ENCODE measurements at places on chromosomes 3 and 15.

DNA sequence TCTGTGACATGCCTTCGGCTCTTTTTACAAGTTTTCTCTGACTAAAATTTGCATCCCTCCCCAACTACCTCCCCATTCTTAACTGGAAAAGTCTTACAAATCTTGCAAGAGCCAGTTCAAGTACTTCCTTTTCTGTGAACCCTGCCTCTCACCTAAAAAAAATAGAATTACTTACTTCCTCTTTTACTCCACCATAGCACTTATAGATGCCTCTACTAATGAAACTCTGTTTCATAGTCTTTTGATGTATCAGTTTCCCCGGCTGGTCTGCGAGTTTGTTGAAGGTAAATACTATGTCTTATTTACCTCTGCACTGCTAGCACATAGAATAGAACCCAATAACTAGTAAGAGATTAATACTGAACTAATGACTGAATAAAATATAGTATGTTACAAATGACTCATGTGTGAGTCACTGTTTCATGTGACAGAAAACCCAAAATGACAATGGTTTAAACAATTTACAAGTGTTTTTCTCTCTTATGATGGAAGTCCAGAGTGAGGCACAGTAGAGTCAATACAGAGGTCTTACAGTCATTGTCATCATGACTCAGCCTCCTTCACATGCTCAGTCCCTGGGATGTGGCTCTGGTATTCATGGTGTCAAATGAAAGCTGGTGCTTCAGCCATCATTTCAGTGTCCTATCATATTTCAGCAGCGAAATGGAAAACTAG is 393.5 kb downstream of the RSL24D1 start:
- no peak for DNase-seq

GRCh38 chr15:30650012-30650929 is 24.3 kb downstream of the ARHGAP11B start:
- DNase-seq: no peak

- DNase-seq: no peak
Measured at GRCh38 chr3:155785662-155786295, 20.3 kb downstream of the C3orf33 start.

DNA sequence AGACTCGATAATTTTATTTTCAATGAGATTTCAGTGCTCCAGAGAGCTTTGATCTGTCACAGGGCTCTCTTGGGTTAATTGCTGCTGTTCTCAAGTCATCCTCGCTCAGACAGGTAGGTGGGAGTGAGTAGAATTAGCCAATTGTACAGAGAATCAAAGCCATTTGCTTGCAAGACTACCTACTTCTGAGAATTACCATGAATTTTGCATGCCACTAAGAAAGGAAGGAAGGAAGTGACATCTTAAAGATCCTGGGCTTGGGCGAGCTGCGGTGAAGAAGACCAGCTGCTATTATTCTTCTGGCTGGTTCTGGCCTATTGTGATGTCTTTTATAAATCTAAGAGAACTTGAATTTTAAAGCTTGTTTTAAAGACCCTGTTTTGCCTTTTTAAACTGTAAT is 154.1 kb upstream of the LPP start:
- no peak for DNase-seq

GRCh38 chr15:99951511-99951910 is 218.3 kb upstream of the LYSMD4 start:
- DNase-seq: no peak

- DNase-seq: no peak
Measured at GRCh38 chr3:156761007-156761406, 65.1 kb upstream of the LEKR1 start.

DNA sequence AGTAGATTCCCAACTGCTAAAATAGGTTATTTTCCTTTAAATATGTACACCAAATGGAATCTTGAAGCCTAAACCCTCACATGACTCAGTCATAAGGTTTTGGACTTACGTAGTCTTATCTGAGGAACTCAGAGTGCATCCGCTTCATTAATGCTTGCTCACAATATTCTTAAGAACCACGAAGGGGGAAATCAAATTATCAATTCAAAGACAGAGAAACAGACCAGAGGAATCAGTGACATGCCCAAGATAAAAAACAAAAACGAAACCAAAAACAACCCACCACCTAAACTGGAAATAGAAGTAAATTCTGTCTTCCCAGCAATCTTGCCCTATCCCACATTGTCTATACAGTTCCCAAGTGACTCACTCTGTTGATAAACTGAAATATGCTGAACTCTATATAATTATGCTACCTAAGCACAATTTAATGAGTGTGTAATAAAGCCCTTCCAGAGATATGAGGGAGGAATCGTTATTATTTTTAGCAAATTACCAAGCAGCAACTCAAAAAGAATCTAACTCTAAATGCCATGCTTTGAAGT is 135.4 kb upstream of the CBLB start:
- no peak for DNase-seq

GRCh38 chr15:39887832-39888231 is 32.2 kb downstream of the GPR176 start:
- peak; percentile 52 for DNase-seq

GRCh38 chr15:98920091-98920880 is 87.3 kb downstream of the PGPEP1L start:
- DNase-seq: peak; percentile 56

GRCh38 chr15:71807125-71807629 is 3.2 kb upstream of the NR2E3 start:
- peak; percentile 43 for DNase-seq

- DNase-seq: no peak
Measured at GRCh38 chr3:180116203-180116602, 79.5 kb upstream of the PEX5L start.

DNA sequence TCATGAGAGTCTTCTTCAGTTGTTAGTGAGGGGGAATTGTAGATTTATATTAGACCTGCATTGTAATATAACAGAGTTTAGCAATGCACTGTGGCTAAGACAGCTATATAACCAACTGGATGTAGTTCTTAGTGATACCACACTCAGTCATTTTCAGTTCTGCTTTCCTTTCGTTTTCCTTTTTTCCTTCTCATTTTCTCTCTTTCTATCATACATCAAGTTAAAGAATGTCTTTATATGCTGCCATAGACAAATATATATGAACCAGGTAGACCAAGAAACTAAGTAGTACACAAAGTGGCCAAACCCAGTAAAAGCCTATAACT is 43.7 kb upstream of the CD47 start:
- DNase-seq: no peak

DNA sequence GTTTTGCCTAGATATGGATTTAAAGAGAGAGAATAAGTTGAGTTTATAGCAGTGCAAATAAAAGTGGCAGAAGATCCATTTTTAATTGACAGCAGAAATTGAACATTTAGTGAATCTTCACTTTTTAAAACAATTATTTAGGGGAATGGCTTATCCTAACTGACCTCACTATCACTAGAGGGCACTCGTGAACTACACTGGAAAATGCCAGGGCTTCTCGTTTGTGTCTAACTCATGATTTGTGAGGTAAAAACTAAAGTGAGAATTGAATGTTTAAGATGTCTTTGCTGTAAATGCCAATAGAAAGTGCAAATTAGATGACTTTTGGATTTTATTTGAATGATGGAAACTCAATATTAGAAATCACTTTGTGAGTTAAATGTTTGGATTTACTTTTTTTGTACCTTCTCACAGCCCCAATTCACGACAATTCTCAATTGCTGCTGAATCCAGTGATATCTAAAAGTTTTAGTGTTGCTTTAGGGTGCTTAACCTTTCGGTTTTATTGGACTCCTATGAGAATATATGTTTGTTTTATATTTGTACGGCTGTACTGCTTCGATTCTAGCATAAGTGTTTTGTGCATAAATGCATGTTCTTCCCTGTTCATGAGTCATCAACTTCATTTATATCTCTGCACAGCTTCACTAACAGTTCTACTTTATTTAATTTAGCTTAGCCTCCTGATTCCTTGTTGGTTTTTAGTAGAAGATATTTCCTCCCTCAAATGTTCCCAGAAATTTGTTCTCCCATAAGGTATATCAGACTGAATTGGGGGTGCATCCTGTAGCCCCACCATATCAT is 462.1 kb downstream of the MFSD1 start:
- DNase-seq: peak; percentile 19

GRCh38 chr3:174815750-174816149 is 43.4 kb upstream of the NAALADL2 start:
- DNase-seq: no peak

DNA sequence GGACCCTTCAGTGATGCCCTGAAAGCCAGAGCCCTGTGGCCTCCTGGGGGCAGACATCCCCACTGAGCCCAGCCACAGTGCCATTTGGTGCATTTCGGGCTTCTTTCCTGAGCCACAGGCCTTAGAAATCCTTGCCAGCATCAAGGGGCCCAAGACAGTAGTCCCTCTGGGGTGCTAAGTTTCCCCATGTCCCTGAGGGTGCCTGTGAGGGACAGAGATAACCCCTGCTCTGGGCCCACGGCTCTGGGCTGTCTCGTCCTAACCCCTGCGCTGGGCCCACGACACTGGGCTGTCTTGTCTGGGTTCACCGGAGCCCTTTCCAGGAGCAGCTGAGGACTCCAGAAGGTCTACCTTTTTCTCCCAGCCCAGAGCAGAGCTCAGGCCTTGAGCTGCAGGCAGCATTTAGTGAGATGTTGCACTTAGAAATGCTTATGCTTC is 45.1 kb upstream of the FGD5 start:
- no peak for DNase-seq

GRCh38 chr3:47441796-47442551 is 33.8 kb downstream of the SCAP start:
- no peak for DNase-seq

GRCh38 chr3:105480768-105481167 is 114.1 kb downstream of the ALCAM start:
- no peak for DNase-seq

DNA sequence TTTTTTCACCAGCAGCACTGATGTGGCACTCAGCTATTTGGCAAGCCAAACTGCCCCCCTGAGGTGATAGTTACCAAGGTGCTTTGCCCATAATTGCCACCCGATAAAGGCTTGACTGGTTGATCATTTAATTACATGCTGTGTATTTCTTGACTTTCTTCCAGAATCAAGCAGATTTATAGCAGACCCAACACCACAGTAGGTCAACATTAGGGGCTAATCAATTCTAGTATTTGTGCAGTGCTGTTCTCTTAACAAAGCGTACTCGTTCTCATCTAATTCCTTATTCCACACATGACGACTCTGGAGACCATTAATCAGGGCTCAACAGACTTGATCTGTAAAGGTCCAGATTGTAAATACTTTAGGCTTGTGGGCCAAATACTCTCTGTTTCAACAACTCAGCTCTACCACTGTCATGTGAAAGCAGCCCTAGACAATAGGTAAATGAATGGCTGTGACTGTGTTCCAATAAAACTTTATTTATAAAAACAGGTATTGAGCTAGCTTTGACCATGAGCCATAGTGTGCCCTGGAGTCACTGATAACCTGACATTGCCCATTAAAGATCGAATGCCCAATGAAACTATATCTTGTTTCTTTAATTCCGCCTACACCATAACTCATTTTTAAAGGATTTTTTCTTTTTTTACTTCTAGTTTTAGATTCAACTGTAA is 119.1 kb upstream of the TMC3 start:
- no peak for DNase-seq

GRCh38 chr3:126960604-126960995 is 22.3 kb upstream of the PLXNA1 start:
- DNase-seq: no peak

- DNase-seq: no peak
Measured at GRCh38 chr3:10702961-10703740, 112.9 kb upstream of the SLC6A11 start.

DNA sequence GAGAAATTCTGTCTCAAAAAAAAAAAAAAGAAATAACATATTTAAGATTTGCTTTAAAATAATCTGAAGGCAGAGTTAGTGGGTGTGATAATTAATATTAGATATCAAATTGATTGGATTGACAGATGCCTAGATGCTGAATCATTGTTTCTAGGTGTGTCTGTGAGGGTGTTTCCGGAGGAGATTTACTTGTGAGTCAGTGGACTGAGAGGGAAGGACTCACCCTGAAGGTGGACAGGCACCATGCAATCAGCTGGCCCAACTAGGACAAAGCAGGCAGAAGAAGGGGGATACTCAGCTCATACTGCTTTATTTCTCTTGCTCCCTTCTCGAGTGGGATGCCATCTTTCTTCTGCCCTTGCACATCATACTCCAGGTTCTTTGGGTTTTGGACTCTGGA is 16.7 kb upstream of the RPL24 start:
- DNase-seq: no peak

DNA sequence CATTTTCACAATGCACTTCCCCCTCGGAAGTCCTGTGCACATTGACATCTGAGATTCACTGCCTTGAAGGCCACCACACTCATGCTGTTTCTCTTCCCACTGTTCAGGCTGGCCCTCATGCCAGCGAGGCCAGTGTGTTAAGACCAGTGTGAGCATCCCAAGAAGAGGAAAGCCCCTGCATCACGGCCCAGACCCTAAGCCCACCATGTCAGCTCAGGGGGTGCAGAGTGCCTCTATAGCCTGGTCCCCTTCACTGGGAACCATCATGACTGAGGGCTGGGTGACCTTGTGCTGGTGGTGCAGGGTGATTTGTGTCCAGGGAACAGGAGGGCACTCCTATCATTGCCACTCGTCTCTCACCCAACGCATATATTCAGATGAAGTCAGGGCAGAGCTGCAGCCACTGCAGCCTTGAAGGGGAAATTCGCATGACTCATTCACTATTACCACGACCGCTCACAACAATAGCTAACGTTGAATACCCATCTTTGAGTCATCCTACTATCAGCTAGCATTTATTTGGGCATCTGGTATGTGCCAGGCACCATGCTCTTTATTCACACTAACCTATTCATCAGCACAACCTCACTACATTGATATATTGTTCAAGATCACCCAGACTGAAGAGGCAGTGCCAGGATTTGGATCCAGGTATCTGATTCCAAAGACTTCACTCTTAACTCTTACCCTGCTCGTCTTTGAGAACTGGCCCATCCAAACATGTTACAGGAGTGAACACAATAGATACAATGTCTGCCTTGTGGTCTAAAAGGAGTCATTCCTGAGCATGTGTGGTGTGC is 58.8 kb upstream of the SLC6A11 start:
- DNase-seq: no peak

GRCh38 chr15:71753346-71753745 is 57.0 kb upstream of the NR2E3 start:
- DNase-seq: no peak

DNA sequence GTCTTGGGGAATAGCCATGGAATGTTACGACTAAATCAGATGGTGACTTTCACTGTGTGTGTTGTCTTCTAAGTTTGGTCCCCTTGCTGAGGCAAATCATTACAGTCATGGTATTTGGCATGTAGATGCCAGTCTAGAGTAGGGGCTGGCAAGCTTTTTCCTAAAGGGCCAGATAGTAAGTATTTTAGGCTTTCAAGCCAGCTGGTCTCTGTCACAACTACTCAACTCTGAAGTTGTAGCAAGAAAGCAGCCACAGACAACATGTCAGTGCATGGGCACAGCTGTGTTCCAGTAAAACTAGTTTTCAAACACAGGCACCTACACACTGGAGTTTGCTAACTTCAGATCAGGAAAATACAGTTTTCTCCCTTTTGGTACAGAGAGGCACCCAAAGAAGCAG is 39.3 kb downstream of the CCR3 start:
- DNase-seq: peak; percentile 92

DNA sequence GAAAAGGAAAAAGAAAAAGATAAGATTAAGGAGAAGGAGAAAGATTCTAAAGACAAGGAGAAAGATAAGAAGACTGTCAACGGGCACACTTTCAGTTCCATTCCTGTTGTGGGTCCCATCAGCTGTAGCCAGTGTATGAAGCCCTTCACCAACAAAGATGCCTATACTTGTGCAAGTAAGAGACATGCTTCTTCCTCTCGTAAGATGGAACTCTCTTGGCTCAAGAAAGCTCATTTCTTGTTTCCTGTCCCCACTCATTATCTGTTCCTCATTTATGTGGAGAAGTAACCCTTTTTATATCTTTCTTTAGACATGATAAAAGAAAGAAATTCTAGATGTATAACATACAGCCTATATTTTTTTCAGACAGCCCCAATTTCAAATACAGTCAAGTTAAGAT is 101.4 kb downstream of the KLHL25 start:
- DNase-seq: no peak
